ENCODE measurements at places on chromosomes 4 and X. TPM values are rescaled to one million over a fixed set of nuclear protein-coding genes. Genes with fewer than 3 reads are reported as not detected.

LDB2 gene
- total RNA-seq = 21.5 TPM

SORCS2 gene
- total RNA-seq = 0.22 TPM

C4orf36 gene
- total RNA-seq = 0.86 TPM

FGF16 gene
- under 0.01 TPM for total RNA-seq

NSUN7 gene
- under 0.01 TPM for total RNA-seq

Data from placental pericyte (primary cell).